ENCODE measurements at places on chromosomes 6 and 20.

DNA sequence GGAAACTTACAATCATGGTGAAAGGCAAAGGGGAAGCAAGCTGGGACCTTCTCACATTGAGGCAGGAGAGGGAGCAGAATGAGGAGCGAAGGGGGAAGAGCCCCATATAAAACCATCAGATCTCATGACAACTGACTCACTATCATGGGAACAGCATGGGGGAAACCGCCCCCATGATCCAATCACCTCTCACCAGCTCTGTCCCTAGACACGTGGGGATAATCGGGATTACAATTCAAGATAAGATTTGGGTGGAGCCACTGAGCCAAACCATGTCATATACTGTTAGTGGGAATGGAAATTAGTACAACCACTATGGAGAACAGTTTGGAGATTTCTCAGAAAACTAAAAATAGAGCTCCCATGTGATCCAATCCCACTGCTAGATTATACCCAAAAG is 163.7 kb downstream of the MANEA start:
- no peak for DNase-seq

- no peak for DNase-seq
These were observed 153.5 kb upstream of the OGFRL1 start for GRCh38 chr6:71134929-71135642.

DNA sequence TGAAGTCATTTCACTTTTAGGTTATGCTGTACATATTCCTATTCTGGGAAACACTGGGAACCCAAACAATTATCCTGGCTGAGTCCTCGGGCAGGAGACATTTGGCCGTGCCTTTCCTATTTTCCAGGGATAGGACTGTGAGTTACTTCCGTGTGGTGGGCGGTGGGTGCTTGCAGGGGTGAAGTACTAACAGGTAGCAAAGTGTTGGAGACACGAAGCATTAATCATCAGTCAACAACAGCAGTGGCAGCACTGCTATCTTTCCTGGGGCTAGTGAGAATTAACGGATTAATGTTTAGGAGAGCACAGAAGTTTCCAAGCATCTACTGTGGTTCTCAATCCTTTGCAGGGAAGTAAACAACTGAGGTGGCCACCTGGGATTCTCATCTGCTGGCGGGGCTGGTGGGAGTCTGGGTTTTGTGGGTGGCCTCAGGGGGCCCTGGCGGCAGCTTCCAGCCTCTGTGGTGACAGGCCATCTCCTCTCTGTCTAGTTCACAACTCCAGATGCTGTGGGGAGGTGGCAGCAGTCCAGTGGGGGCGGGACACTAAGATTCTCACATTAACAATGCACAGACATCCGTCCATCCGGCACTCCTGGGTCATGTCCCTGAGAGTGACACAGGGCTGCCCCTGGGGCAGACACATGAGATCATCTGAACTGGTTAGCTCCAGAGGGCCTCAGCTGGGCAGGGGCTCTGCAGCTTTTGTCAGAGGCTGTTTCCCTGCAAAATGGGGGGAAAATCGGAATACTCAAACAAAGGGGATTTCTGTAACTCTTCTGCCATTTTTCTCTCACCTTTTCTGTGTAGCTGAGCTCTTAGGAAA is 90.9 kb downstream of the GJA10 start:
- DNase-seq, result no peak

- no peak for DNase-seq
These were observed 117.7 kb downstream of the RPS12 start for GRCh38 chr6:132931936-132932514.

- DNase-seq, result no peak
These were observed 174.5 kb downstream of the CDC5L start for GRCh38 chr6:44561832-44562665.

GRCh38 chr20:5675103-5676091 is 74.8 kb upstream of the SHLD1 start:
- no peak for DNase-seq

DNA sequence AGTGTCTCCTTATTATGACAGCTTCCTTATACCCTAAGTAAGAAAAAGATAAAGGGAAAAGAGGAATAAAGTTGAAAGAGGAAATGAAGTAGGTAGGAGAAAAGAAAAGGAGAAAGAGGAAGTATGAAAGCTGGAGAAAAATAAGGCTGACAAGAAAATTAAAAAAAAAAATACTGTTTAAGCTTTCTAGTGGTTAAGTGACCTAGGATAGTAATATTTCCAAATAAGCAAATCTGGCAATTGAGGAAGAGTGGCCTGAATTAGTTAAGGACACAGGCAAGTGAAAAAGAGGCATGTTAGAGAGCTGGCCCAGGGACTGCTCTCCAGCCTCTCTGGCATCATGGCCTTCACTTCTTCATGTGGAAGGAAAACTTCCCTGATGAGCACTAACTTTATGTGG is 76.5 kb upstream of the ADGRF1 start:
- no peak for DNase-seq

- no peak for DNase-seq
These were observed 129.0 kb downstream of the REV3L start for GRCh38 chr6:111353912-111354462.

DNA sequence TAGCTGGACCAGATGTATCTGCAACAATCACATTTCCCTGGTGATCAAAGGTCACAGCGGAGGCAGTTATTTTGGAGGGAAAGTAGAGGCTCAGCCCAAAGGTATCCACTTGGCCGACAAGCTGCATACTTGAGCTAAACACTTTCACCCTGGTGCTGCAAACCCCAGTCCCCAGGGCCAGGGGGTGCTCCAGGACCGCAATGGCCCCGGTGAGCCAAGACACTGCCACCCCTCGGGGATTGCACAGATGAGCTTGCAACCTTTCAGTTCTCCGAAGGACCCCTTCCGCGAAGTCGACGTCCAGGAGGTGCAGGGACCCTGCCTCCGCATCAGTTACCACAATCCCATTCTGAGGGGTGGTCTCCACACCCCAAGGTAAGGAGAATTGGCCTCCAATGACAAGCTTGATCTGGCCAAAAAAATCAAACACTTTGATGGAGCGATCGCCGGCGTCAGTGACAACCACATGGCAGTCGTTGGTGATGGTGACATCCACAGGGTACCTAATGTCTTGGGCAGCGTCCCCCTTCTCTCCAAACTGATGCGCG is 823 bp downstream of the NHLRC1 start:
- no peak for DNase-seq

DNA sequence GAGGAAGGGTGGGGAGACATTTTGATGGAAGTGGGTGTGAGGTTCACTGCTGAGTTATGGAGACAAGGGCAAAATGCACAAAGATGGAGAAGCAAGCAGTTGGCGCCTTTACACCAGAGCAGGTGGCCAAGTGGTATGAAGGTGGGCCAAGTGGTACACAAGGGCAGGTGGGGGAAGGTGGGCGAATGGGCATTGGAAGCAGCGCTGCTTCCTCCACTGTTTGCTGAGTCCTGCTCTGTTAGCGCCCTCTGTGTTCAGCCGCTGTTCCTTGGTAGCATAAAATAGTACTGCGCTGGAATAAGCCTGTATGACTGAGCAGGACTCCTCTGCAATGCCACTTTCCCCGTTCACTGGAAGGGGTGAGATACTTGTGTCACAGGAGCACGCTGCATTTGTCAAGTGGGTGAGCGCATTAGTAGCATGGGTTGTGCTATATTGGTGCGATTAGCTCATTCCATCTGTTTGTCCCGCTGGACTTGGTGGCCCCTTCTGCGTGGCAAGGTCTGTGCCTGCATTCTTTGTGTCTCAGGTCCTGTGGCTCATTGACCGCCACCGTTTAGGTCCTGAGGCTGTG is 116.4 kb downstream of the TOX2 start:
- DNase-seq, result no peak

DNA sequence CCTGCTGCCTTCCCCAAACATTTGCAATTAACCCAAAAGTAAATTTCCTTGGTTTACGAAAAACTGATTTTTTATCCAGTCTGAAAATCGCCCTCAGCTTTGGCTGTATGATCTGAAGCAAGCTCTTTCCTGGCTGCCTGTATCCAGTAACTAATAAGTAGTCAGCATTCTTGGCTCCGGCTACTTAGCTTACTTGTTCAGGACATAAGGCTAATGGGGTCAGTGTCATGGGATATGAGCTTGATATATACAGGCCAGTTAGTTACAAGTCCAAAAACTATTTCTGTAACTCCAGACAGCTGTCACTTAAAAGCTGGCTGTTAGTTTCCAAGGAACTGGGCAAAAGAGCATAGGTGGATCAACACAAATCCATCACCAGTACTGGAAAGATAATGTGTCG is 56.2 kb downstream of the KHDC1L start:
- DNase-seq, result no peak

- no peak for DNase-seq
These were observed 6.6 kb downstream of the TRAM2 start for GRCh38 chr6:52570291-52570700.

DNA sequence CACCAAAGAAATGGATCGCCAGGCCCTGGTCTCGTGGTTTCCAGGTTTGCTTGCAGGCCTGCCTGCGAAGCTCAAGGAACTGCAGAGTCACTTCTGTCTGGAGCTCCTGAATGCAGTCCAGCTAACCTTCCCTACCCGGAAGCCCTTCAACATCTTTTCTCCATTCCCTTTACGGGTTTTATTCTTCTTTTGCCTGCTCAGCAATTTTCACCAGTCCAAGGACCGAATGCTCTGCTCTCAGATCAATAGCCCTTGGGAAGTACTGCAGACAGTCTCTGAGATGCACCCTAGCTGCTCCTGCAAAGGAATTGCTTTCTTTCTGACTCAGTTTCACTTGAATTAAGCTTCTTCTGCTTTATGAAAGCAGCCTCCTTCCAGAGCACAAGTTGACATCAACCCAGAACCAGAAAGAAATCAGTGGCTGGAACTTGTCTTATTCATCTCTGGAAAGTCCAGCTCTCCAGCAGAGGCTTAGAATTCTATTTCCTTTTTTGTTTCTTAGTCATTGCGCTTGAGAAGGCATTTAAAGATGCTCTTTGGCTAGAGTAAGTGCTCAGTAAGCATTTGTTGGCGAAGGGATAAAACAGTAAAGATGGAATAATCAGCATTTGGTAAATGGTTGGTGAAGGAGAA is 18.7 kb upstream of the YWHAB start:
- DNase-seq, result no peak

DNA sequence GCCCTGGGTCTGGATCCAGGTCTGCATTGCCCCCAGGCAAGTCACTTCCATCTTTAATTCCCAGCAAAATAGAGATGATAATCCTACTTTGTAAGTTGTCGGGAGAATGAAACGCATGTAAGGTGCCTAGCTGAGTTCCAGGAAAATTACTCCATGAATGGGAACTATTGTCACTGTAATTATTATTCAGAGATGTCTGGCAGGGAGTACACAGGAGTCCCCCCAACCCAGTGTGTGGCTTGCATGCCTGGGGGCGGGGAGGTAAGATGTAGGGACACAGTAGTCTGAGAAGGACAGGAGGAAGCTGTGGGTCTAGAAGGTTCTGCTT is 85.4 kb downstream of the CD40 start:
- no peak for DNase-seq

DNA sequence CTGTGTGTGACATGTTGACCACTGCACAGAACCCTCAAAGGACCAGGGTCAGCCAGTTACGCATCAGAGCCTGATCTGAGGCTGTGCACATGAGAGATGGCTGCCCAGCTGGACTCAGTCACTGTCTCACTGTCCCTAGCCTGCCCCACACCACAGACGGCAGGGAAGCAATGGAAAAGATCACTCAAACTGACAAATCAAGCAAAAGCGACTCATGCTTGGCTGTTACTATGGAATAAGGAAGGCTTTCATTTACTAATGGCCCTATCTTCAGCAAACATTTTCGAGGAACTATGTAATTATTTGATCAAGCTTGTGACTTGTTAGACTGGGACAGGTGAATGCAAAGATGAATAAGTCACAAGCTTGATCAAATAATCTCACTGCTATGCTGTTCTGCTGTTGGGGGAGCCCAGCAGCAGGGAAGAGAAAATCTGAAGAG is 137.0 kb downstream of the SLC23A2 start:
- no peak for DNase-seq

DNA sequence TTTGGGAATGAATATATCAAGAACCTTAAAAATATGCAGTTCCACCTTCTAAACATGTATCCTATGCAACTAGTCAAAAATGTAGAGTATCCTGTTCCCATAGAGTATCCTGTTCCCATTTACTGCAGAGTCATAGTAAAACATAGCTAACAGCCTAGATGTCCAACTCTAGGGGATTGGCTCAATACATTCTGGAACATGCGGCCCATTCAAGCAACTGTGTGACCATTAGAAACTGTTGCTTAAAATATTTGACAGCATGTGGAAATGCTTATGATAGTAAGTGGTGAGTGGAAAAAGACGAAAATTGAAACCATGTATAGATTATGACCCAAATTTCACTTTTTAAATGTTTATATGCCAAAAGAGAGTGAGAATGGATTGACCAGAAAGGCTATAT is 11.2 kb downstream of the FOXP4 start:
- no peak for DNase-seq

- no peak for DNase-seq
These were observed 904 bp downstream of the MDFI start for GRCh38 chr6:41638935-41639808.

DNA sequence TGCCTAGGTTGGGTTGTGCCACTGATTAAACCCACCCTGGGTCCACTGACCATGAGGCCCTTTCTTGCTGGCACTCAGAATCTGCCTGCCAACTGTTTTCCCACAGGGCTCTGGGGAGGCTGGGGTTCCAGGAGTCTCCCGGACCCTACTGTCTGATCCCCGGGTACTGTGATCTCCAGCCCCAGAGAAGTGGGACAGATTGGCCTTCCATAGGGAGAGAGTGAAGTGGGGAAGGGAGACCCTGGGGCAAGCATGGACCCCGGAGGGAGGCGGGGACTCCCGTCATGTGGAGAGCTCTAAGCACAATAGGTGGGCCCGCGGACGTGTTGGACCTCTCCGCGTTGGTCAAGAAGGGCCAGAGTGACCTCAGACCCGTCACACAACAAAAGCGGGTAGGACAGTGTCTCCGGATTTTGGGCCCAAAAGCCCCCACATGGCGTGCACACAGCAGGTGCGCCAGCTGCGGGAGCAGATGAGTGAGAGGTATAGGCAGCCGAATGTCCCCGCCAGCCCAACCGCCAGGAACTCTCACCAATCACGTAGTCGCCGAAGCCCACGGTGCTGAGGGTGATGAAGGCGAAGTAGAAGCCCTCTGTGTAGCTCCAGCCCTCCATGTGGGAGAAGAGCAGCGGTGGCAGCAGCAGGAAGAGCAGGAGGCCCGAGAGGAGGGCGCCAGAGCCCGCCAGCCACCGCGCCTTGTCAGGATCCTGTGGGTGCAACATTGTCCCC is 10.6 kb downstream of the KCNK17 start:
- no peak for DNase-seq

DNA sequence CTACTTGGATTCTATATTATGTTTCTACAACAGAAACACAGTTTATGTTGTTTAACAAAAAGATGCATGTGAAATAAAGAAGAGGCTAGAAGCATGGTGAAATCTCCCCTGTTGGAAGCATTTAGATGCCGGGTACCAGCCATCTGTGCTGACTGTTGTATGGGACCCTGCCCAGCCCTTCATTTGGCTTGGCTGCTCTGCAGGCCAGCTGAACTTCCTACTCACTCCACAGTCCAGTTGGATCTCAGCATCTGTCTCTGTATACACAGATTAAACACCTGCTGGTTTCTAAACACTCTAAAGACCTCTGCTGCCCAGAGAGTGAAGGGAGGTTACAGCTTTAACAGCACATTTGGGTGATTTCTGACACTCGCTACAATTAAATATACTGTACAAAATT is 228.3 kb downstream of the SLC35F1 start:
- no peak for DNase-seq
